ENCODE measurements at places on chromosomes 11 and 22.

DNA sequence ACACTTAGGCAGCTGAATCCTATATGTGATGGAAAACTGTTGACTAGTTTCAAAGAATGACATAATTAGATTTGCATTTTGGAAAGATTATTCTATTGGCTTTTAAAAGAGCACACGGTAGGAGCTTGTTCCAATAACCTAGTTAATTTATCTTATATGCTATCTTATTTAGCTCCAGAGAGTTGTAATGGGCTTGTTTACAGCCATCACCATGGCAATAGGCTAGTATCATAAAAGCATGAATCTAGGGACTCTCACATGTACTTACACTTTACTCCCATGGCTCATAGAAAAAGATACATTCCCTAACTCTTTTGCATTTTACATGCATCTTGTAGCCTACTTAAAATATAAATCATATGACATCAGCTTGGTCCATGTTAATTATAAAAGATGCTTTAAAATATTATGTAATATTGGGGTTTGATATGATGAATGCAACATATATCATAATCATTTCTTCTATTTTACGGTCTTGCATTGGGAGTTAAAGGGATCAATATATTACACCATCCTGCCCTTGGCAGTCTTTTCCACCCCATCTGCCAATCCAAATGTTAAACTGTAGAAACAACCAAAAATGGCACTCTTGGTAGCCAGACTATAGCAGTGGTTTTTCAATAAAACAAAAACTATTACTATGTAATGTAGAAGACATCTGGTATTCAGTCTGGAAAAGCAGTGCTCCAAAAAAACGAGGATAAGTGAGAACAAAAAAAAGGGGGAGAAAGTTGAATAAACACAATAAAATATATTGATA lies 2254.0 kb downstream of the LRRC4C start:
- DNase-seq = no peak

GRCh38 chr11:60887556-60887955 lies 18.8 kb downstream of the PRPF19 start:
- DNase-seq = no peak

- DNase-seq = no peak
Observed at GRCh38 chr11:109553284-109553683, 131.3 kb downstream of the C11orf87 start.

DNA sequence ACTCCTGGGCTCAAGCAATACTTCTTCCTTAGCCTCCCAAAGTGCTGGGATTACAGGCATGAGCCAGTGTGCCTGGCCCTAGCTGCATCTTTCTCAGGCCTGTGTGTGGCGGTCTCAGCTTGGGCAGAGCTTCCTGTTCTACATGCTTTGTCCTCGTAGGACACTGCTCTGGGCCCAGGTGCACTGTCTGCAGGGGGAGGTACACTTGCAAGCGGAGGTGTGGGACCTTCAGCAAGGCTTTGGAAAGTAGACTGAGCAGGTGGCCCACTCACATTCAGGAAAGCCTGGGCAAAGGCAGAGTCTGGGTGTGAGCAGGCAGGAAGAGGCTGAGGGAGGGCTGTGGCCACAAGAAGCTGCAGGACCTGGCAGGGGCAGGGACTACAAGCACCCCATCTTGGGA lies 33.6 kb upstream of the SUSD2 start:
- DNase-seq = no peak

- DNase-seq = no peak
Observed at GRCh38 chr11:2789791-2790567, 90.2 kb upstream of the KCNQ1OT1 start.

DNA sequence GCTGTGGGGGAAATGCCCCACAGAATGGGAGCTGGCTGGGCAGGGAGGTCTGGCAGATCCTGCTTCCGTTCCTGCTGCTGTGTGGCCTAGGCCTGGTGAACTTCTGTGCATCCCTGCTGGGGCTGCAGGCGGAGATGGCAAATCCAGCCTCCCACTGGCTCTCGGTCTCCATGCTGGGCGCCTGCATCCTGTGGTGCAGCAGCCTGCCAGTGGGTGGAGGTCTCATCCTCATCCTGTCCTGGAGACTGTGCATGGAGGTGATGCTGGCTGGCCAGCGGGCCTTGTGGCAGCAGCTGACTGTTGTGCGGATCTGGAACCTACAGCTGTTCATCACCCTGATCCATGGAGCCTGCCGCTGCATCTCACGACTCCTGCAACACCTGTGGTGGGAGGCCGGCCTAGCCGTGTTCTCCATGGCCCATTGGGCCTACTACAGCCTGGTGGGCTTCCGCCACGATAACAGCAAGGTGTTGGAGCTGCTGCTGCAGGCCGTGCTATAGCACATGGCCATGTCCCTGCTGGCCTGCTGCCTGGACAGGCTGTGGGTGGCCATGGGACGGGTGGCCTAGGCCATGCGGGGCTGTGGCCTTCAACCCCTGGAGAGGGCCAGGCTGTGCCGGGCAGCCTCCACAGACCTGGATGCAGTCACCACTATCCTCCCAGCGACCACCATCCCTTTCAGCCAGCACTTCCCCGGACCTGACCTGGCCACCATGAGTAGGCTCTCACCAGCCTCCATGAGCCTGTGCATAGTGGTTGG lies 8.8 kb upstream of the RPL3 start:
- no peak for DNase-seq

DNA sequence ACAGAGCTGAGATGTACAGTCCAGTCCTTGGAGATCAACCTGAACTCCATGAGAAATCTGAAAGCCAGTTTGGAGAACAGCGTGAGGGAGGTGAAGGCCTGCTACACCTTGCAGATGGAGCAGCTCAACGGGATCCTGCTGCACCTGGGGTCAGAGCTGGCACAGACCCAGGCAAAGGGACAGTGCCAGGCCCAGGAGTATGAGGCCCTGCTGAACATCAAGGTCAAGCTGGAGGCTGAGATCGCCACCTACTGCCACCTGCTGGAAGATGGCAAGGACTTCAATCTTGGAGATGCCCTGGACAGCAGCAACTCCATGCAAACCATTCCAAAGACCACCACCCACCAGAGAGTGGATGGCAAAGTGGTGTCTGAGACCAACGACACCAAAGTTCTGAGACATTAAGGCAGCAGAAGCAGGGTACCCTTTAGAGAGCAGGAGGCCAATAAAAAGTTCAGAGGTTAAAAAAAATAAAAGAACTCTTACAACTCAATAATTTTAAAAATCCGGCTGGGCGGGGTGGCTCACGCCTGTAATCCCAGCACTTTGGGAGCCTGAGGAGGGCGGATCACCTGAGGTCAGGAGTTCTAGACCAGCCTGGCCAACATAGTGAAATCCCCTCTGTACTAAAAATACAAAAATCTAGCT lies 69.9 kb upstream of the RTL6 start:
- no peak for DNase-seq

DNA sequence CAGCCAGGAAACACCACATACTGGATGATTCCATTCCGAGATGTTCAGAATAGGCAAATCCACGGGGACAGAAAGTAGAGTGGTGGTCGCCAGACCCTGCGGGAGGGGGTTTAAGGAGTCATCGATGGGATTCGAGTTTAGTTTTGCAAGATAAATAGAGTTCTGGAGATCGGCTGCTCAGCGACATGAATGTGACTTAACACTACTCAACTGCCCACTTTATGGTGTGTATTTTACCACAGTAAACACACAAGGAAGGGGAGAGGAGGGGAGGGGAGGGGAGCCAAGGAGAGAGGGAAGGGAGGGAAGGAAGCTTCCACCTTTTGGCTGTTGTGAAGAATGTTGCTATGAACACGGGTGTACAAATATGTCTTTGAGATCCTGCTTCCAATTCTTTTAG lies 10.4 kb upstream of the ARHGAP8 start:
- no peak for DNase-seq

DNA sequence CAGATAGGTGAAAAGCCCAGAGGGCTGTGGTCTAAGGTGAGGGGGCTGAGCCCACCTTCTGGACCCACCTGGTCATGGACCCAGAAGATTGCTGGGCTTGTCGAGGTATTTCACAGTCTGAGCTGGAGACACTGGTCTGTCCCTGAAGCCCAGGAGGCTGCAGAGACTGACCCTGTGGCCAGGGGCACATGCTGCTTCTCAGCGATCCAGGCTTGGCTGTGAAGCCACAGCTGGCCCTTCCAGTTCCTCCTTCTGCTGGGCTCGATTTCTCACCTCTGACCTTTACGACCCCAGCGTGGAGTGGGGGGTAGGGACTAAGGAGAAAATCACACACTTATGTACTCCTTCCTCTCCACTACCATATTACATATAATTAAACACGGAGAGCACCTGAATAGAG lies 88.5 kb downstream of the NECTIN1 start:
- DNase-seq = no peak

GRCh38 chr11:113613619-113614018 lies 92.5 kb downstream of the TMPRSS5 start:
- no peak for DNase-seq

DNA sequence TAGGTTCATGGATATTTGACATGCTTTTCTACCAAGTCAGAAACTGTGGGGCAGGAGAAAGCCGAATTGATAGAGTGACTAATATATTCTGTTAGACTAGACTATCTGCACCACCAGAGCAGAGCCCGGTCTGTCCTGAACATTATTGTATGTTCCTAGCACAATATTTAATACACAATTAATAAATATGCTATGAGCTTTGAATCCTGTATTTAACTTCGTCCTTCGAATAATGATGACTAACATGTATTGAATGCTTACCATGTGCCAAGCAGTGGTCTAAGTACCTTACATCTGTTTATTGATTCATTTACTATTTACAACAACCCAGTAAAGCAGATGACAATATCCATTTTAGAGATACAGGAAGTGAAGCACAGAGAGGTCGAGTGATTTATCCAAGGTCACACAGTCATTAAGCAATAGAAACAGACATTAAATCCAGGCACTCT lies 44.8 kb upstream of the ANO3 start:
- DNase-seq = no peak

DNA sequence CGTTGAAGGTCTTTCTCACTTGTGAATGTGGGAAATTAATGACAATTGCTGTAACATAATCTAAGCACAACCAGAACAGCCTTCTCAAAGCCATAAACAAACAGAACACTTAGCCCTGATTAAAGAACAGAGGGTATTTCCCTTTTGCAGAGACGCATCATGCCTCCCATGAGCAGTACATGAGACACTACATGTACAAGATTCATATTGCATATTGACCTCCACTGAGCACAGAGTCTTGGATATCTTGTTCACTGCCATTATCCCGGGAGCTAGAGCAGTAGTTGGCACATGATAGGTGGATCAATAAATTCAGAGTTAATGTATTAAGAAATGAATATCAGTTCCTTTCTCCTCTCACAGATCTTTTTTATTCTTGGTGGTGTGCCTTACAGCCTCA lies 1194.3 kb upstream of the TENM4 start:
- no peak for DNase-seq

- no peak for DNase-seq
Observed at GRCh38 chr11:8268530-8269400, 5.1 kb upstream of the LMO1 start.

DNA sequence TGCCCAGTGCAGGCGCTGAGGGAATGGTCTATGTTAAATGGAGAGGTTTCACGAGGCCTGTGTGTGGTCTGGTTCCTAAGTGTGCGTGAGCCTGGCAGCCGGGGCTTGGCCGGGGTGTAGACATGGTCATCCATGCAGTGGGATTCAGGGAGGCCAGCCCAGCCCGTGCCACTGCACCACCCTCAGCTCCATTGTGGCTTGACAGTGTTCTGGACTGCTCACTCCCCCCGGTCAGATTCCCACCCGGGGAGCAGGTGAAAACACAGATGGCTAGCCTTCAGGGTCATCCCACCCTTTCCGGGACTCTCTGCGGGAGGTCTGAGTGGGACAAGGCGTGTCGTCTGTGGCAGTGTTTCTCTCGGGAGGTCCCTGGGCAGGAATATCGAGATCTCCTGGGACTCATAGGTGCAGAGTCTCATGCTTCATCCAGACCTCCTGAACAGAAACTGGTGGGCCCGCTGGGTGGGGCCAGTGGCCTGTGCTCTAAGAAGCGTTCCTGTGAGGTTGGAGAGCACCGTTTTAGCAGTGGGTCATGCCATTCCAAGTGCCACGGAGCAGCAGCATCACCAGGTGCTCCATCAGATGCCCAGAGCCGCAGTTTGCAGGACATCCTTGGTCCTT lies 52.3 kb downstream of the ST14 start:
- no peak for DNase-seq

DNA sequence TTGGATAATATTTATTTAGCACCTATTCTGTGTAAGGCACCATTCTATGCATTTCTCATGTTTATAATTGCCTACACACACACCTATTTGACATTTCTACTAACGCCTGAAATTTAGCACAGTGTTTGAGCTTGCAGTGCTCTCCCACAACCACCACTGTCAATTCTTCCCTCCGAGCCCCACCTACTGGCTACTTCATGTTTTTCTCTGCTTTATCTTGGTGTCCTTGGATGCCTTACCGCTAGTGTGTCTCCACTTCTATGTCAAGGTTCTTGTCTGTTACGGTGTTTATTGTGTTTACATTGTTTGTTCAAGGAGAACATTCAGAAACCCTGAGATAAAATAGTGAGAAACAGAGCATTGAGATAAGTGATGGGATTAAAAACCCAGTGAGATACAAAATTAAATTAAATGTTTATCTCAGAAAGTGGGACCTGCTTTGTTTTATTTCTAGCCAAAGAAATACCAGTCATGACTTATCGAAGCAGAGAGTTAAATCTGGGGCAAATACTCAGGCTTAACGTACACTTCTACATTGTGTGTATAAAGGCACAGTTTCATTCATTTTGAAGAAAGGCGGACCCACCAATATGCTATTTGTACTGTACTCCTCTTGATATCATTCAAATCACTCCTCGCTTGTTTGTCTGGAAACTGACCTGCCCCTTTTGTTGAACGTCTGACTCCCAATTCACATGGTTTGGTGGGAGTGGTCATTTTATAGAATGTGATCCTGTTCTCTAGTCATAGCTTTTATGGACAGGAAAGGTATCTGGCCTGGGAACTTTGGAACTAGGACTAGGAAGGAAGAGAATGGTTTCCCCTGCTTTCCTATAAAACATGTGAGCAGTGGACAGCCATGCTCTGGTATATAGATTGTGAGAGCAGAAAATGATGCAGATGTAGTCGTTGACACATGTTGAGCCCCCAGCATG lies 39.2 kb upstream of the SLC36A4 start:
- no peak for DNase-seq

GRCh38 chr11:95500466-95500865 lies 269.5 kb upstream of the SESN3 start:
- DNase-seq = no peak

GRCh38 chr11:104390651-104391050 lies 226.7 kb upstream of the PDGFD start:
- DNase-seq = no peak

- DNase-seq = no peak
Observed at GRCh38 chr11:67261640-67261945, 4.7 kb upstream of the GRK2 start.

- DNase-seq = no peak
Observed at GRCh38 chr11:5291207-5291838, 10.4 kb downstream of the OR51B4 start.

- DNase-seq = no peak
Observed at GRCh38 chr11:40328890-40329614, 1130.4 kb downstream of the LRRC4C start.

GRCh38 chr22:39596601-39597000 lies 26.0 kb downstream of the CACNA1I start:
- DNase-seq = no peak

- DNase-seq = no peak
Observed at GRCh38 chr11:19698493-19699292, 13.9 kb upstream of the NAV2 start.

- no peak for DNase-seq
Observed at GRCh38 chr11:19742588-19743292, 30.1 kb downstream of the NAV2 start.

All from GM12878 (cell line).